ENCODE measurements at places on chromosomes 6 and 20.

DNA sequence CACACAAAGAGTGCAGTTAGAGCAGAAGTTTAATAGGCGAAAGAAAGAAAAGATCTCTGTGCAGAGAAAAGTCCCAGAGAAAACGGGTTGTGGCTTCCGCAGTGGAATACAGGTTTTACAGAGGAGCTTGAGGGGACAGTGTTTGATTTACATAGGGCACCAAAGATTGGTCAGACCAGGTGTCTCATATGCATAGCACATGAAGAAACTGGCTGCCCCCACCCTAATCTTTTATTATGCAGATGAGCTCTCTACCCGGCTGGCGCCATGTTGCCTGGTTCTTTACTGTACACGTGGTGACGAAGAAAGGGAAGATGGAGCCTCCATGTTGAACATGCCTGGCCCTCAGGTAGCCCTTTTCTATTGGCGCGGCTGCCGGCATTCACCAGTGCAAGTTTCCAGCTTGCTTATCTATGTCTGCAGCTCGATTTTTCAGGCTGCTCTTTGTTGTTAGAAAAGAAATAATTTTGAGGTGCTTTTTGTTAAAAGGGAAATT lies 47.4 kb downstream of the SLC35B3 start:
- no peak for DNase-seq

GRCh38 chr20:9531581-9531980 lies 17.2 kb downstream of the LAMP5 start:
- DNase-seq, result no peak

GRCh38 chr20:1381753-1382591 lies 10.9 kb downstream of the FKBP1A start:
- DNase-seq, result no peak

- DNase-seq, result no peak
These were observed 263.0 kb downstream of the FOXC1 start for GRCh38 chr6:1872649-1873131.

DNA sequence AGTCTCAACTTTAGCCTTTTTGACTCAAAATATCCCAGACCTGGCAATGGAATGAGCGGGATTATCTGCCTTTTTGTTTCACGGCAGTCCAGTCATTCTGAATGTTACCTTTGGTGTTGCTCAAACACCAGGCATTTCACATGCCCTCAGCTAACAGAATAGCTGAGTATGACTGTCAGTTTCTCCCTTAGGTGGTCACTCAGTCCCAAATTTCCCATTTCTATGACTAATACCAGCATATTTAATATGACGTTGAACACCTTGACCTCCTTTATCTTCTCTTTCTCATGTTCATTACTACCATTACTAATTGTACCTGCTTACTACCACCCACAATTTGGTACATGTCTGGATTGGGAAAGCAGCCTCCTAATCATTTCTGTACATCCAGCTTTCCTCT lies 65.2 kb downstream of the EDN1 start:
- DNase-seq, result no peak

DNA sequence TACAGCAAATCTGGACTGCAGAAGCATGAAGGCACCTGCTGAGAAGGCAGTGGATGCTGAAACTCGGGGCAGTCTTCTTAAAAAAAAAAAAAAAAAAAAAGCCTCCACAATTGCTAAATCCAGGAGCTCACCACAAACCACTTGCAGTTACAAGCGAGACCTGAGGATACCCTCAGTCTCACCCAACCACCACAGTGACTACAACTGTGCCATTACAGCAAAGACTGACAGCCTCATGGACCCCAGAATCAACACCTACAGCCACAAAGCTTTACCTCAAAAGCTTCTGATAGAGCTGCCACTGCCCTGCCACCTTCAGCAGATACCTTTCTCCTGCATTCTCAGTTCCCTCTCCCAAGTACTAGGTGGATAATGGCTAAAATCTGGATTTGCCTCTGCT lies 9.0 kb downstream of the COL21A1 start:
- DNase-seq, result no peak

DNA sequence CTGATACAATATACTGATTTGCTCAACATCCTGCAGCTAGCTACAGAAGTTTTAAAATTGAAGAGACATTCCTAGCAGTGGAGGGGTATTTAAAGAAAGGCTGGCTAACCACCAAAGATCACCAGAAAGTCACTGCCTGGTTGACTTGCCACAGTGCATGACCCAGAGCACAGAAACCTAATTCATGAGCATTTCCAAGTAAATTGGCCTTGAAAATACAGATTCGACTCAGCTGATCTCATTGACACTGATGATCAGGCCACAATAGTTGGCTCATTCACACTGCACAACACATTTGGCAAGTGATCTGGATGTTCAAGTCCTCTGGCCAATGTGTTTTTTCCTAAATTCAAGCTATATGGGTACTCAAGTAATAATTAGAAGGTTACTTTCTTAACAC lies 13.3 kb upstream of the TDRD6 start:
- DNase-seq, result no peak

GRCh38 chr20:44436393-44436792 lies 39.3 kb upstream of the TTPAL start:
- DNase-seq, result no peak

DNA sequence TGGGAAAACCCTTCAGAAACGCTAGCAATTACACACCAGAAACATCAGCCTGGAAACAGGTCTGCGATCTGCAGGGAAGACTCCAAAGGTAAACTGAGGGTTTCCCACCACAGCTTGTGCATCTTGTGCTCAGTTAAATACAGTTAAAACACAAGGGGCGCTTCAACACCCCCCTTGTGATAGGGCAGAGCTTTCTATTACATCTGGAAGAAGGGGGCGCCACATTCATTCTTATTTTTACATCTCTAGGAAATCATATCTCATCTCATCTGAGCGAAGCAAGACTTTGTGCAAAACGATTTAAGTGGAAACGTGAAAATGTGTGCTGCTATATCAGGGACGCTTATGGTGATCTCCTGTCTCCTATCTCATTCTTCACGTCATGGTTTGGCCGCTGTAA lies 58.5 kb downstream of the PRND start:
- no peak for DNase-seq

DNA sequence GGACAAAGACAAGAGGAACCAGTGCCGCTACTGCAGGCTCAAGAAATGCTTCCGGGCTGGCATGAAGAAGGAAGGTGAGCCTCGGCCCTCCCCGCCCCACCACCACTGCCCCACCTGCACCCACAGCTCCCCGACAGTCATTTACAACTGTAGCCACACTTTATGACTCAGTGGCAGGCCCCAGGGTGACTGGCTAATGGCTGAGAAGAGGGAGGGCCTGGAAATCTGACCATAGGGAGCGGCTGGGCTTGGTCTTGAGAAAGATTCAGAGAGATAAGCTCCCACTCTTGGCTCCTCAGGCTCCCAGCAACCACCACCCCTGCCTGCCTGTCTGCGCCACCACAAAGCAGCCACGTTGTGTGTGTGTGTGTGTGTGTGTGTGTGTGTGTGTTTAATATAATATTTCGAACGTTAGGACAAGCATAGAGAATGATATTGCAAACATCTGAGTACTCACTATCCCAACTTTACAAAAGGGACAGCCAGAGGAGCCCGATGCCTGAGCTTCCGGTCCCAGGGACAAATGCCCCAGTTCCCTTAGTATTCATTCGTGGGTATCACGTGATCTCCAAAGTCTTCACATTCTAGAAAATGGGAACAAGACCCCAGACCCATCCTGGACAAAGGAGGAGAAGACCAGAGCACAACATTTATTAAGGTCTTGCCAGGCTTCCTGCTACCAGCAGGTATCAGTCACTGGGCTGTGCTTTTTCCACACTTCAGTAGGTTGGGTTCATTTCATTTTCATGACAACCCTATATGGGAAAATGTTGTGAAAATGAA lies 52.1 kb downstream of the HNF4A start:
- no peak for DNase-seq

DNA sequence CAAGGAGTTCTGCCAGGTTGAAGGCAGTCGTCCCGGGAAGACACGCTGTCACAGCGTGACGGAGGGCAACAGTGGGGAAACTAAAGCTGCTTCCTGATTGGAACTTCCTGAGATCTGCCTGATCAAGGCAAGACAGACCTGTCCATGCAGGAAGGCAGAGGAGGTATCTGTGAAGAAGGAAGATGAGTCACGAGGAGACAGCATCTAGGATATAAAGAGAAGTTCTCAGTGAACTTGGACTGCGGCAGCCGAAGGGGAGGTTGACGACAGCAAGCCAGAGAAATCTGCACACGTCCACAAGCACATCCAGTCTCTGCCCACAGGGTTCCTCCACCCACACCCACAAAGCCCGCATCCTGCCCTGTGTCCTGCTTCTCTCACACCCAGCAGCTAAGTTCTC lies 38.6 kb downstream of the PREP start:
- no peak for DNase-seq

DNA sequence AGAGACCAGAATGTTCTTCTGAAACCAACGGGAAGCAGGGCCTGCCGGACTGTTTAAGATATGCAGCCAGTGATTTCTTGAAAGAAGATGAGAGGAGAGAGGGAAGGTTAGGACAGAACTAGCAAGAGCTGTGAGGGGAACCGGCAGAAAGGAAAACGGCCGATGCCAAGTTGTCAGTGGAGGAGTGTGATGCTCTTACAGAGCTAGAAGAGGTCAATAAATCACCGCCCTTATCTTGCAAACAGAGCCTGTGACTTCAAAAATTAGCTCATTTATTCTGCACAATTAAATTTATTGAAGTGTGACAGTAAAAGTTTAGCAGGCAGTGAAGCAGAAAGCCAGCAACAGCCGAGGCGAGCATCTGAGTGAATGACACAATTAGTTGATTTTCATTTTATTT lies 509.5 kb upstream of the ID4 start:
- no peak for DNase-seq

GRCh38 chr6:120648713-120649112 lies 685.6 kb downstream of the TBC1D32 start:
- no peak for DNase-seq

DNA sequence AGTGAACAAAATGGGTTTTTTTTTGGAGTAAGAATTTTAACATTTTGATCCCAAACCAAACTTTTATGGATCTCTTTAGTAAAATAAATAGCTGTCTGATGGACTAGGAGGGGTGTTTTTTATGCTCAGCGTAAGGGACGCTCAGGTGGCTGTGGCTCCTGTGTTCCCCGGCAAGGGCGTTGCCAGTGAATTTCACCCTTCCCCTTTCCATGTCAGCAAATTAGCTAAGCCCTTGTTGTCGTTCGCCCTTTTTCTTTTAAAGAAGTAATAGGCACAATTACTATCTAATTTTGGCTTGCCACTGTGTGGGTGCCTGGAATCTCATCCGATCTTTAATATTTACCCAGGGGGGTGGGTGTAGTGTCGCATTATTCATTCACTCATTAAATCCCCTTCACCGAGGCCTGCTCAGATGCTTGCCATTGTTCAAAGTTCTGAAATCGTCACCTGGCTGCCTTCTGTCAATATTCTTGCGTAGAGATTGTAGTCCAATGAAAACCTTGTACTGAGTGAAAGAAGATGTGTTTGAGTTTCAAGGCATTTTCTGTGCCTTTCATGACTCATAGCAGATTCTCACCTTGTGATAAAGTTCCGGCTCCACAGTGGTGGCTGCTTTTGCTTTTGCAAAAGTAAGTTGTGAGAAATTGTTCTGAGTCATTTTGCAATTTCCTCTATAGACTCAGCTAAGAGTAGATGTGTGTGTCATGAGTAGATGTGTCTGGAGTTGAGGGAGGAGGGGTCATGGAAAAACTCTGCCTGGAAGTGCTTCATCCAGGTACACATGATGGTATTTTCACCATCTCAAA lies 40.0 kb upstream of the CLDN20 start:
- peak; percentile 29 for DNase-seq

DNA sequence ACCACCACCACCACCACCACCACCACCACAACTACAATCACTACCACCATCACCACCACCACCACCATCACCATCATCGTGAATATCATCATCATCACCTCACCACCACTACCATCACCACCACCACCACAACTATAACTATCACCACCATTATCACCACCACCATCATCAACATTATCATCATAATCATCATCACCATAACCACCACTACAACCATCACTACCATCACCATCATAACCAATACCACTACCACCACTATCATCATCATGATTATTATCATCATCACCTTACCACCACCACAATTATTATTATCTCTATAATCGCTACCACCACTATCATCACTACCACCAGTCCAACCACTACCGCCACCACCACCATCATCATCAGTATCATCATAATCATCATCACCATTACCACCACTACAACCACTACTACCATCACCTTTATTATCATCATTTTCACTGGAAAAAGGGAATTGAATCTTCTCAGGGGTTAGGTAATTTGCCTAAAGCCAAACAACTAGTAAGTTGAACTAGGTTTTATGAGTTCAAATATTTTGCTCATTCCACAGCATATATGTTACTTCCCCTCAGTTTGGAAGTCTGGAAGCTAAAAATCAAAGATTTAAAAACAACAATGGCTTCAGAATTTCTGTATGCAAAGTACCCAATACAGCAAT lies 8.3 kb downstream of the RIPOR2 start:
- no peak for DNase-seq

GRCh38 chr6:131015630-131016263 lies 47.3 kb downstream of the EPB41L2 start:
- no peak for DNase-seq

GRCh38 chr6:67224989-67225388 lies 1410.1 kb upstream of the ADGRB3 start:
- DNase-seq, result no peak

GRCh38 chr6:7719364-7719850 lies 6.5 kb upstream of the BMP6 start:
- no peak for DNase-seq

GRCh38 chr6:1028723-1029122 lies 283.2 kb upstream of the FOXQ1 start:
- DNase-seq, result no peak

DNA sequence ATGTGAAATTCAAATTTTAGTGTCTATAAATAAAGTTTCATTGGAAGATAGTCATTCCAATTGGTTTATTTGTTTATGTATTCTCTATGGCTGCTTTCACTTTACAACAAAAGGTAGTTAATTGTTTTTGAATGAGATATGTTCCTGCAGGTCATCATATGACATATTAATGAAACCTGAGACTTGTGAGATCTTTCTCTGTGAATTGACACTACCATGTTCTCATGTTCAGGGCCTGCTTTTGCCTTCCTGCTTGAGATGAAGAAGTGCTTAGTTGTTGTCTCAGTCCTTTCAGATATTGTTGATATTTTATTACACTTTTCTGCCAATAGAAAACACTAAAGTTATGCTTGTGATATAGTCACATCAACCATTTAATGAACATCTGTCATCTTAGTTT lies 132.5 kb downstream of the UTRN start:
- DNase-seq, result no peak

DNA sequence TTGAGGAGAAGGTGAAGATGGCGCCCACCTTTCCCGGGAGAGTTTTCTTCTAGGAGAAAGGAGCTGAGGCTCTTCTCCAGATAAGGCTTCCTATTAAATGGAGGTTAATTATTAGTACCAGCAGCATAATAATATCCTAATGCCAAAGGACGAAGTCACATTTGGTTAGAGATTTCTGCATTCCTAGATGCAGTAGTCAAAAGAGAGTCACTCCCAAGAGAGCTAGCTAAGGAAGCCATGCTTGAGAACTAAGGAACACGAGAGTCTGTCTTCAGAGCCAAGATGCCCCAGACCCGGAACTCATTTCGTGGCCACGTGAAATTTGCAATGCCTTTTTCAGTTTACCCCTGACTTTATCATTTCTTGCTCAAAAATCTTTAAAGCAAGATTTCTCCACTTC lies 132.7 kb downstream of the TSHZ2 start:
- DNase-seq, result no peak
